ENCODE measurements at places on chromosomes 12 and 14.
A peak's percentile ranks its signal among the peaks of the same experiment; 100 is the strongest.

DNA sequence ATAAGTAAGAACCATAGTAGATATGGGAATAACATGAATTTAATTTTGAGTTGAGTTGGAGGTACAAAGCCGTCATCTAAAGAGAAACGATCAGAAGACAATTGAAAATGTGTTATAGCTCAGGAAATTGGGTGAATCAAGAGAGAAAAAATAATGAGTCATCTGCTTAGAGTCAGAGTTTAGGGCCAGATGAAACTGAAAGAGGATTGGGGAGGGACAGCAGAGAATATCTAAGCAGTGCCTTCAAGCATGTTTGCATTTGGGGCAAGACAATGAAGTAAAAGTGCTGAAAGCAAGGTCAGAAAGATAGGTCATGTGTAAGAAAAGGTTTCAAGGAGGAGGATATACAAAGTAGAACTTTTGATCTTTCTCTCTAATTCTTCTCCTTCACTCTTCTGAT lies 49.4 kb downstream of the SLC15A5 start:
- DNase-seq: no peak

DNA sequence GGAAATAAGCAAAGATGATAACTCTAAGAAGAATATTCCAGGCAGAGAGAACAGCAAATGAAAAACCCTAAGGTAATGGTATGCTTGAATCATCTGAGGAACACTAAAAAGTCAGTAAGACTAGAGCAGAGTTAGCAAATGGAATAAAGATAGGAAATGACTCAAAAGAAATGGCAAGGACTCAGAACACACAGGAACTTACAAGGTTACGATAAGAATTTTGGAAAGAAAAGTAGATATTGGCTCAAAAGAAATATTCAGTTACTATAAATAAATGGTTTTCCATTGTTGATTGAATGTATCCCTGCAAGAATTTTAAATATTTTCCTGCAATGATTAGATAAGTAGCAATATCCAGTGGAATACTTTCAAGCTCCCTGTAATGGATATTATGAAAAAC lies 705.8 kb downstream of the C12orf50 start:
- no peak for DNase-seq

- no peak for DNase-seq
Observed at GRCh38 chr14:89165189-89166181, 251.5 kb downstream of the FOXN3 start.

DNA sequence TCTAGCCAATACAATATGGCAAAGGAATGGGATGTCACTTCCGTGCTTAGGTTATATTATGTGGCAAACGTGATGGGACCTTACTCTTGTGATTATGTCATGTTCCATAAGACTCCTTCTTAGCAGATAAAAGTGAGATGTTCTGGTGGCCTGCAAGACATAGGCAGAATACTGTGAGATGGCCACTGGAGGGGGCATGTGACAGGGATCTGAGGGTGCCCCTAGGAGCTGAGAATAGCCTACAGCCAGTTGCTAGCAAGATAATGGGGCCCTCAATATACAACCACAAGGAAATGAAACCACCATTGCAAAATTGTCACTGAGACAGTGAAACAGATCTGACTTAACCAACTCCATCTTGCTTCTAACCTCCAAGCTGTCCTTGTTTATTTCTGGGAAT lies 151.4 kb upstream of the SSTR1 start:
- DNase-seq: no peak

- peak; percentile 100 for DNase-seq
Observed at GRCh38 chr14:21269252-21270046, at the start of gene HNRNPC. Gene HNRNPC, minus strand, starts transcription at chr14:21269442. Its CDS starts 35,249 bp downstream, at chr14:21234193.

Data from DMS153 (cell line).